NCI-H2227 treated with DMSO at 0.1 percent for 48 hours (cell line): ENCODE measurements at places on chromosomes 5 and 9.

DNA sequence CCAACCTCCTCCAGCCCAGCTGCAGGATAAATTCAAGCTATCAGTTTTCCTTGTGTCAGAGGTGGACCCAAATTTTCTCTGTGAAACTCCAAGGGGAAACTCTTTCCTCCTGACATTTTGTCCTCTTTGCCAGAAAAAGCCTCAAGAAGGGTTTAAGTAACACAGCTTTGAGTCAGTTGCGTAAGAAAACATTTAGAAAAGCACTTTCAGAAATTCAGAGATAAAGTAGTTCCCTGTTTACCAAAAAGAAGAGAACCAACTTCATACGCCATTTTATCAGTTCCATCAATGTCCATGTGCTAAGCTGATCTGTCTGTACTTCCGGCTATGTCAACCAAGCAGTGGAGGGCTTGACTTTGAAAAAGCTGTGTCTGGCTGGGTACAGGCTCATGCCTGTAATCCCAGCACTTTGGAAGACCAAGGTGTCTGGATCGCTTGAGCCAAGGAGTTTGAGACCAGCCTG lies 19.9 kb upstream of the SUSD1 start:
- DNase-seq, result no peak

- no peak for DNase-seq
Observed at GRCh38 chr9:88835038-88835466, 156.2 kb upstream of the S1PR3 start.

- DNase-seq, result no peak
Observed at GRCh38 chr5:135452321-135453030, at the start of gene TIFAB. Gene TIFAB (minus strand): TSS chr5:135452351. CDS start chr5:135449939, 2,412 bp downstream.

DNA sequence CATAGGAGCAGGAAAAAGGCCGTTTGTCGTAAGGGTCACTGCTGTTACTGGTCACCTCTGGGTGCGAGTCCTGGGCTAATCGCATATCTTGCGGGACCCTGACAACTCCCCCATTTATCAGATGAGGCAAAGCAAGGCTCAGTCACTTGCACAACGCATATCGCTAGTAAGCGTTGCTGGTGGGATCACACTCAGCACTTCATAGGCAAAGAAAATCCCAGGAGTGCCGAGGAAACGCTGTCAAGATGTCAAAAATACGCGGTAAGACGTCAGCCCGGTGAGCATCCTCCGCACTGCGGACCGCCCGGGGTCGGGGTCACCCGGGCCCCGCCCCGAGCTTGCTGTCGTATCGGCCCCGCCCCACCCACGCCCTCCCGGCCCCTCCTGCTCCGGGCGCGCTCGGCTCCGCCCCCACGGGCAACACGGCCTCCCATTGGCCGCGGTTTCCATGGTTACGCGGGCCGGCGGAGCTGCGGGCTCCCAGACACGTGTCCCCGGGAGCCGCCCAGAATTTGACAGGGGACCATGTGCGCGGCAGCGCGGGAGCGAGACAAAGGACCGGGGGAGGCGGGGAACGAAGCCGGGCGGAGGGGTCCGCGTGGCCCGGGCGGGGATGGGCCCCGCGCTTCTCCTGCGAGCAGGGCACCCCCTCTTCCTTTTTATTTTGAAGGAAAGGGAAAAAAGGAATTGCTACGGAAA lies 80.2 kb upstream of the IER5L start:
- peak; percentile 45 for DNase-seq

GRCh38 chr9:132141948-132142594 lies 19.8 kb upstream of the NTNG2 start:
- DNase-seq, result no peak

- DNase-seq, result no peak
Observed at GRCh38 chr9:98610211-98610610, 98.5 kb downstream of the GABBR2 start.

GRCh38 chr9:32345243-32345642 lies 39.2 kb upstream of the ACO1 start:
- DNase-seq, result no peak

- DNase-seq, result no peak
Observed at GRCh38 chr9:137128158-137128861, 10.6 kb upstream of the GRIN1 start.

GRCh38 chr9:81789721-81790120 lies 100.4 kb upstream of the TLE1 start:
- no peak for DNase-seq

GRCh38 chr9:3675946-3676345 lies 150.1 kb upstream of the RFX3 start:
- DNase-seq, result no peak

GRCh38 chr9:3332802-3333201 lies 193.0 kb downstream of the RFX3 start:
- DNase-seq, result no peak

- DNase-seq, result no peak
Observed at GRCh38 chr5:155546075-155546474, 532.5 kb downstream of the KIF4B start.

DNA sequence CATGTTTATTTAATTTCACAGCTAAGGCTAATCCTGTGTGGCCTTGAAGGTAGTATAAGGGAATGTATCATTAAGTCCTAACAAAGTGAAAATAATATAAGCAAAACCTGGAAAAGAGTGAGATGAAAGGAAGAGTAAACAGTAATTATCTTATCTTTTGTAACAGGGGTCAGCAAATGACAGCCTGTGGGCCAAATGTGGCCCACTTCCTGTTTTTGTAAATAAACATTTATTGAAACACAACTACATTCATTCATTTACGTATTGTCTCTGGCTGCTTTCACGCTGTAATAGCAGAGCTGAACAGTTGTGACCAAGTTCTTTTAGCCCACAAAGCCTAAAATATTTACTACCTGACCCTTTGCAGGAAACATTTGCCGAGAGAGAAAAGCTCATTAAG lies 78.4 kb upstream of the HTR4 start:
- DNase-seq, result no peak

DNA sequence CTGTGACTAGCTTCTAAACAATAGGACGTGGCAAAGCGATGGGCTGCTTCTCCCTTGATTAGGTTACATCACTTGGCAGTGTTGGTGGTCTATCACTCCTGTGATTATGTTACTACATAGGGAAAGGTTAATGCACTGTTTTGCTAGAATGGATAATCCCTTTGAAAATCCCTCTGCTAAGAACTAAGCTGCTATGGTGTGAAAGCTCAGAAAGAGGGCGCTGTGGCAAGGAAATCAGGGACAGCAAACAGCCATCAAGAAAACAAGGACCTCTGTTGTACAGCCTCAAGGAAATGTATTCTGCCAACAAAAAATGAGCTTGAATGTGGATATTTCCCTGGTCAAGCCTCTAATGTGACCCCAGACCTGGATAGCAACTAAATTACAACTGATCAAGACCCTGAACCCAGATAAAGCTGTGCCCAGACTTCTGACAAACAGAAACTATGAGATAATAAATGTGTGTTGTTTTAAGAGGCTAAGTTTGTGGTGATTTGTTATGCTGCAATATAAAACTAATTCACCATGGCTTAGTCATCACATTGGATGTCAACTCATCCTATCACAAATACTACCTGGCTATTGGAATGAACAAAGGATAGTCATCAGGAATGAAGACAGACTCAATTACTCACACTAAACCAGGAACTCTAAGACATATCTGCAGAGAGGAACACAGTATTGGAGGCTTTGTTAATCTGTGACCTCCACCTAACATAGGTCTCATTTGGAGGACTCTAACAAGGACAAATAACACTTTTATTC lies 1215.9 kb downstream of the EFNA5 start:
- DNase-seq, result no peak

- DNase-seq, result no peak
Observed at GRCh38 chr9:16028548-16028947, 475.7 kb downstream of the CCDC171 start.

- no peak for DNase-seq
Observed at GRCh38 chr5:35016174-35017051, 31.3 kb downstream of the AGXT2 start.

- no peak for DNase-seq
Observed at GRCh38 chr5:180118391-180118791, 46.8 kb upstream of the RNF130 start.

GRCh38 chr5:168317521-168318147 lies 26.2 kb downstream of the WWC1 start:
- peak; percentile 12 for DNase-seq

GRCh38 chr5:60161340-60161934 lies 267.9 kb upstream of the PDE4D start:
- no peak for DNase-seq

- no peak for DNase-seq
Observed at GRCh38 chr9:122115176-122116035, 22.3 kb upstream of the TTLL11 start.

GRCh38 chr9:136902259-136902821 lies 16.0 kb downstream of the TRAF2 start:
- DNase-seq, result no peak

- DNase-seq, result no peak
Observed at GRCh38 chr9:95058795-95059386, 258.6 kb downstream of the FANCC start.

DNA sequence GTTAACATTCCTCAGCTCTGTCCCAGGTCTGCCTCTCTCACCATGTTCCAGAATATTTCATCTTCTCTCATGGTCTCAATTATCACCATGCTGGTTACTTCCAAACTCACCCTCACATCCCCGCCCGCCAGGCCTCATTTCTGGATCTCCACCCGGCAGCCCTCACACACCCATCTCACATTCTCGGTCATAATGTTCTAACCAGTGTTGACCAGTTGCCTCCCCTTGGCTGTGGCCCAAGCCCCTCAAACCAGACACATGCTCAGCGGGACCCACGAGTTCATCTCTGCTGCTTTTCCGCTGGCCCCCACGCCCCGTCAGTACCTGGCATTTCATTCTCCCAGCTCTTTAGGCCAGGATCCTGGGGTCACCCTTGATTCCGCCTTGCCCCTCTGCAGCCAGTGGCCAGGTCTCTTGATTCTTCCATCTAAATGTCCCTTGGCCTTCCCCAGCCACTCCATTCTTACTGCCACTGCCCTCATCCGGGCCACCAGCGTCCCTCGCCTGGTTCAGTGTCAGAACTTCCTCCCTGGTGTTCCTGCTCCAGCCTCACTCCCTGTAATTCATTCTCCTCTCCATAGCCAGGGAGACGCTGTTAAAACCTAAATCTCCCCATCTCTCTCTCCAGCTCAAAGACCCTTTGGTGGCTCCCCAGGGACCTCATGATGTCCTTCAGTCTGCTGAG lies 141.7 kb downstream of the MVB12B start:
- DNase-seq, result no peak

DNA sequence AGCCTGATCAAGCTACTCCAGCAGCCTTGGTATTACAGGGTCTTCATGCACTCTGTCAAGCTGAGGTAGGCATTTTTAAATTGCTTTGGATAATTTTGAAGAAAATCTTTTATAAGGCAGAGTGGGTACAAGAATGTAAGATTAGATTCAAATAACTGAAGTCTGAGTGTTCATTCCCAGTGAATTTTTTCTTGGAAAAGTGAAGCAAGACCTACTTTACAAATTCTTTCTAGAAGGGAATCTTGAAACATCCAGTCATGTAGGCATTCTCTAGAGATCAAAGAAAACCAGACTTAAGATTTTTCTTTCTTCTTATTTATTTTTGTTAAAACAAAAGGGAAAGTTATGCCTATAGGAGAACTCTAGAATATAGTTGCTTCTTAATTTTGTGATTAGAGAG lies 139.0 kb downstream of the FOCAD start:
- no peak for DNase-seq

DNA sequence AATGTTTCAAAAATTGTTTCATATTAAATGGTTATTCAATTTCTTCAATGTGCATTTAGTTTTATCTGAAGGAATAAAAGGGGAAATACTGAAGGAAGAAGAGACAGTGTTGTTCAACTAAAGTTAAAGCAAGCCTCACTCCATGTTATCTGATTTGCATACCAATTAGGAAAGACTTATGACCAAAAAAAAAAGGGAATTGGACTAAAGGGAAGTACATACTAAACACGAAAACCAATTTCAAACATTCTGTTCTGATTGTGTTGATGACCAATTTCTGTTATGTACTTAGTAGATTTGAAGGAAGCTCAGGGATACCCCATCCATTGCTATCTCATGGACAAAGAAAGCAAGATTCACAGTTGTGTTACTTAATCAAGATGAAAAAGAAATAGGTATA lies 4.9 kb upstream of the GAPT start:
- no peak for DNase-seq

DNA sequence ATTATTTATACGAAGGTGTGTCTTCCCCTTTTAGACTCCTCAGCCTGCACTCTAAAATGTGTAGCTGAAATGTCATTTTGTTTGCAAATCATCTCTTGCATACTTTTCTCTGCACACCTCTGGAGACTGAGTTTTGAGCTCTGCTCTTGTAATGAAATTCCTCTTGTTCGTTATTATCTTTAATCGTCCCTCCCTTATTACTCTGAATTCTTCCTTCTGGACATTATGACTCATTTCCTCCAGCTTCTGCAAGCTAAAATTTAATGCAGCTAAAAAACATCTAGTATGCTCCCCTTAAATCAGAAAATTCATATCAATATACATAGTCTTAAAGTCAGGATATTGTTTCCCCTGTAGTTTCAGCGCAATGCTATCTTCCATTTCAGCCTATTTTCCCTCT lies 13.5 kb downstream of the ISL1 start:
- DNase-seq, result no peak

DNA sequence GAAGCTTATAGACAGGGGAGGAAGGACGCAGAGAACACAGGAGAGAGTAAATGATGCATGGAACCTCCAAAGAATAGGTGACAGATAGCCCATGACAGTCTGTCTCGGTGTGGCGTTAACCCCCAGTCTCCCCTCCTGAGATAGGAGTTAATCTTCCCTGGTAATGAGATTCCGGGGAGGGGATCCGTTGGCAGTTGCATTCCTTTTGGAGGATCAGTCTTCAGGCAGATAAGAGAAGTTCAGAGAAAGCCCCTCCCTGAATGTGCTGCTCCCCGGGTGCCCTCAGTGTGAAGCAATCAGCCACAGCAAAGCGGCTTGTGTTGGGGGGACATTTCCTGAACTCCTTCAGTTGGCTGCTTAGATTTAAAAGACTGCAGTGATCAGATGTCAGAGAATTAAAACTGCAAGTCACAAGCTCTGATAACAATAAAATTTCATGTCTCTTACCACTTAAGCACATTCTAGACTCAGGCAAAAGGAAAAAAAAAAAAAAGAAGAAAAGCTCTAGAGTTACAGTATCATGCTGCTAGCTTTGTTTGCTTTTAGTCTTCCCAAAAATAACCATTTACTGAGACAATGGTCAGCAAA lies 121.1 kb downstream of the EGFLAM start:
- no peak for DNase-seq

DNA sequence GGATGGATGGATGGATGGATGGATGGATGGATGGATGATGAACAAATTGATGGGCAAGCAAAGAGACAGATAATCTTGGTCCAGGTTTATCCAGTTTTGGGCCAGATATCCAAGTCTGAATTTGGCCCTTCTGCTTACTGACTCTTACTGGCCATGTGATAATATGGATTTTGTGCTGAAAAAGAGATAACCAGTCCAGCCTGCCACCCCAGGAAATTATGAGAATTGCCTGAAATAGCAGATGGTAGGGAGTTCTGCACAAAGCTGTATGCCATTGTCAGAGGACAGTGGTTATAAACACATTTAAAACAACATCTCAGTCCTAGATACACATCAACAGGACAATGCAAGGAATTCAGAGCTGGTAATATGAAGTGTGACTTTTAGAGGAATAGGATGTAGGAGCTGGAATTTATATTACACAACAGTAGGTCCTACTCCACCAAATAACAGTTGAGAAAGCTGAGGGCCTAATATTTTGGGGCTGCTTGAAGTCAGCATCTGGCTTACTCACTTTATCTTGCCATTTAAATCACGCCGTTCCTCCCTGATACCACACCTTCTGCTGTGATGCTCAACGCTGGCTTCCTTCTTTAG lies 9.0 kb upstream of the FAT2 start:
- DNase-seq, result no peak
